ENCODE measurements at places on chromosomes 5 and 9. TPM values are rescaled to one million over a fixed set of nuclear protein-coding genes. Genes with fewer than 3 reads are reported as not detected.

DNA sequence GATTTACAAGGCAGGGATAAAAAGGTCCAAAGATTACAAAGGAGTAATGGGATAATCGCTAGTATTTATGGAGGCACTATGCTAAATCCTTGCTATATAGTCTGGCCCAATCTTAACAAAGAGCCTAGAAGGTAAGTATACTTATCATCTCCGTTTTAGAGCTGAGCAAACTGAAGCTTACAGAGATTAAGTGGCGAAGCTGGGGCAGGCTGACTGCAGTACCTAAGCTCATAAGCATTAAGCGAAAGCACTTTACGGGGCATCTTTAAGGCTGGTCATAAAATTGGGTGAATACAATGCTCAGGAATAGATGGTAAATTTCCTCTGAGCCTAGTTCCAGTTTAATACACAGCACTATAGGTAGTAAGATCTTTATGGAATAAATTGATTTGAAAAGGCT is 30.0 kb upstream of the ZNF366 start:
- no peaks in the 10 kb centered on the region for H3K36me3 ChIP-seq
- H3K27me3 ChIP-seq, result no peaks in the 10 kb centered on the region
- H3K4me3 ChIP-seq, result no peak overlapping the region
- DNase-seq, result no peak

- no peaks in the 10 kb centered on the region for H3K4me1 ChIP-seq
- no peak overlapping the region for H3K27ac ChIP-seq
- no peak for DNase-seq
- H3K4me3 ChIP-seq, result no peak overlapping the region
- no peaks in the 10 kb centered on the region for H3K36me3 ChIP-seq
Observed at GRCh38 chr5:40291338-40291737, 388.4 kb upstream of the PTGER4 start.

DNA sequence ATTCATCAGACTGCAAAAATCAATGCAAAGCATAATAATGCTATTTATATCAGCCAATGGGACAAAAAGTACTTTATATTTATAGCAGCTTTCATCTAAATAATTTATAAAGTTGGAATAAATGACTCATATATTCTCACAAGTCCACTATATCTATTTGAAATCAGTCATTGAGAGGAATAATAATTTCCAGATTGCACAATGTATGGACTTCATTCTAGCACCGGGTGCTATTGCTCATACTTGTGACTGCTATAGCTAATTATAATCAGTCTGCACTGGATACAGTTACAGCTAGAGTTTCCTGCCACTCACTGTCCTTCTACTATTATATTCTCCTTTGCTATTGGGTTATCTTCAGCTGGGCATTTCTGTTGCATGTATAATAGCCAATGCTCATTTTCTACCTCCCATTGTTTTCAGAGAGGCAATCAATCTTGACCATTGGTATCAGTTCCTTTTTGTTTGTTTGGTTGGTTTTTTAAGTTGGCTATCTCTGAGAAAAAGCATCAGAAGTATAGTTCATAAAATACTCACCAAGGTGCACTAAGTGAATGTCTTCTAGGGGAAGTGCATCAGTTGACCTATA is 1.9 kb downstream of the CDH18 start:
- no peaks in the 10 kb centered on the region for H3K36me3 ChIP-seq
- DNase-seq, result no peak
- no peaks in the 10 kb centered on the region for H3K4me1 ChIP-seq
- H3K4me3 ChIP-seq, result no peak overlapping the region

WNT8A gene
- not detected for total RNA-seq

- H3K4me1 ChIP-seq, result no peaks in the 10 kb centered on the region
- no peak for DNase-seq
- no peak overlapping the region for H3K27ac ChIP-seq
- H3K4me3 ChIP-seq, result no peak overlapping the region
- H3K36me3 ChIP-seq, result no peaks in the 10 kb centered on the region
Observed at GRCh38 chr9:113322671-113323070, 17.4 kb downstream of the WDR31 start.

DNA sequence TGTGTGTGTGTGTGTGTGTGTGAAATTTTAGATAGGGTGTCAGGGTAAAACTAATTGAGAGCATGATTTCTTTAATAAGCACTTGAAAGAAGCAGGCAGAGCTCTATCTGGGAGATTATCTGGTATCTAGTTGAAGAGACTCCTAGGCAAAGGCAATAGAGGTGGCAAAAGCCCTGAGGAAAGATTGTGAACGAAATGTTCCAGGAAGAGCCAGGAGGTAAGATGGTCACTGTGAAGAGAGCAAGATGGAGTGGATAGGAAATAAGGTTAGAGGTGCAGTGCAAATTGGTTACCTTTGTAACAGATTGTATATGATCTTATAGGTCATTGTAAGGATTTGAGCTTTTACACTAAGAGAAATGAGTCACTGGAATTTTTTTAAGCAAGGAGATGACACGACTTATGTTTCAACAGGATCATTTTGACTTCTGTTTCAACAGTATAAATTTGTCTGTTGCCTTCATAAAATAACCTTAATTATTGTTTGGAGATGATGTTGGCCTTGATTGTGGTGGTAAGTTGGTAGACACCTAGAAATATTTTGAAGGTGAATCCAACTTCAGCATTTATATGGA is 239.6 kb downstream of the PARP8 start:
- no peak overlapping the region for H3K27ac ChIP-seq
- H3K27me3 ChIP-seq, result no peaks in the 10 kb centered on the region
- H3K36me3 ChIP-seq, result no peaks in the 10 kb centered on the region
- no peak for DNase-seq
- H3K4me1 ChIP-seq, result no peaks in the 10 kb centered on the region

- no peak overlapping the region for H3K27ac ChIP-seq
- no peaks in the 10 kb centered on the region for H3K4me1 ChIP-seq
- no peak for DNase-seq
- H3K27me3 ChIP-seq, result no peaks in the 10 kb centered on the region
- H3K4me3 ChIP-seq, result no peak overlapping the region
- no peaks in the 10 kb centered on the region for H3K36me3 ChIP-seq
Observed at GRCh38 chr9:136058084-136058483, 37.0 kb downstream of the NACC2 start.

DNA sequence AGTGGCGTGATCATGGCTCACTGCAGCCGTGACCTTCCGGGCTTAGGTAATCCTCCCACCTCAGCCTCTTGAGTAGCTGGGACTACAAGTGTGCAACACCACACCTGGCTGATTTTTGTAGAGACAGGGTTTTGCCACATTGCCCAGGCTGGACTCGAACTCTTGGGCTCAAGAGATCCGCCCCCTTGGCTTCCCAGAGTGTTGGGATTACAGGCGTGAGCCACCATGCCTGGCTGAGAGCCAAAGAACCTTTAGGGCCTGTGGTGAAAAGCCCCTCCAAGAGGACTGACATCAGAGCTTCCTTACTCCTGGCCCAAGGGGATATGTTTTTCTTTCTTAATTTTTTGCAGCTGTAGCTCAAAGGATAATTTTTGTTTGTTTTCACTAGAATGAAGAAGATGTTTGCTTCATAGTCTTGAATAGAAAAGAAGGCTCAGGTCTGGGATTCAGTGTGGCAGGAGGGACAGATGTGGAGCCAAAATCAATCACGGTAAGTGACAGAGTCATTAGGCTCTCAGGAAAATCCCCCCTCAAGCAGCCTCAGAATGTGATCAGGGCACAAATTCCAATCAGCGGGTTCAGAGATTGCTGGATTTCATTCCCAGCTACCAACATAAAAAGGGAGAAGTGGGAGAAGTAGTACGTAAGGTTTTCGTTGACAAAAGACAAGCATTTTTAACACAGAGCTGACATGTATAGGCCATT is 77.1 kb downstream of the GOLPH3 start:
- no peaks in the 10 kb centered on the region for H3K4me1 ChIP-seq
- no peak for DNase-seq
- no peaks in the 10 kb centered on the region for H3K27me3 ChIP-seq
- no peak overlapping the region for H3K4me3 ChIP-seq
- no peak overlapping the region for H3K27ac ChIP-seq

NMUR2 gene
- not detected for total RNA-seq

DNA sequence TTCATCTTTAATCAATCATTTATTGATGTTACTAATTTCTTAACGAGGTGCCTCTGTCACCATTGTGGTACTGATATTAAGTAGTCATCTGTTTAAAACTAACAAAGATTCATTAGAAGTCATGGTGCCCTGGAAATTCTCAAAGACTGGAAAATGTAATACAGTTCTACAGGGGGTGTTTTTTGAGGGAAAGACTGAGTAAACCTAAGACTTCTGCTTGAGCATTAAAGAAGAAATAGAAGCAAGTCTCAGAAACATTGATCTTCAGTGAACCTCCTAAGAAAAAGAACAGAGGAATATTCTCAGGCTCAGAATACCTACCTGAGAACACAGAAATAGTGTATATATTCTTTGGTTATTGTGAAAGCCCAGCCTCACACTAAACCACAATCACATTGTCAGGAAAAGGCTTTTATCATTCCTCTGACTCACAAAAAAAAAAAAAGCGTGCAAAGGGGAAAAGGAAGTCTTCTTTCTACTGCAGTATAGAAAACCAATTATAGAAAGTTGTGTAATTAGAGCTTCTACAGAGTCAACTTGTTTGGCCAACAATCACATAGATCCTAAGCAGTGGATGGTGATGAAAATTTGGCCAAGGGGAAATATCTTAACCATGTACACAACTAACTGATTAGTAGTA is 60.8 kb downstream of the HINT1 start:
- no peak overlapping the region for H3K27ac ChIP-seq
- DNase-seq, result no peak
- no peaks in the 10 kb centered on the region for H3K36me3 ChIP-seq
- 0 out of 2 replicates have a peak, but pooled peaks cover 2% of the 10 kb centered on the region for H3K27me3 ChIP-seq
- H3K4me1 ChIP-seq, result no peaks in the 10 kb centered on the region

GRCh38 chr5:69167493-69167855 is 524 bp downstream of the CCNB1 start:
- no peaks in the 10 kb centered on the region for H3K27me3 ChIP-seq
- no peaks in the 10 kb centered on the region for H3K4me1 ChIP-seq

OLFM1 gene
- total RNA-seq, result 0.21 TPM

- H3K4me1 ChIP-seq, result peaks cover 18% of the 10 kb centered on the region
- no peak overlapping the region for H3K27ac ChIP-seq
- no peaks in the 10 kb centered on the region for H3K36me3 ChIP-seq
- no peaks in the 10 kb centered on the region for H3K27me3 ChIP-seq
Observed at GRCh38 chr9:107173422-107174180, 109.5 kb upstream of the RAD23B start.

BHMT gene
- 0.44 TPM for total RNA-seq

- H3K36me3 ChIP-seq, result no peaks in the 10 kb centered on the region
- no peak overlapping the region for H3K4me3 ChIP-seq
- no peak overlapping the region for H3K27ac ChIP-seq
- no peaks in the 10 kb centered on the region for H3K27me3 ChIP-seq
Observed at GRCh38 chr9:74361508-74361907, 135.6 kb upstream of the RORB start.

DNA sequence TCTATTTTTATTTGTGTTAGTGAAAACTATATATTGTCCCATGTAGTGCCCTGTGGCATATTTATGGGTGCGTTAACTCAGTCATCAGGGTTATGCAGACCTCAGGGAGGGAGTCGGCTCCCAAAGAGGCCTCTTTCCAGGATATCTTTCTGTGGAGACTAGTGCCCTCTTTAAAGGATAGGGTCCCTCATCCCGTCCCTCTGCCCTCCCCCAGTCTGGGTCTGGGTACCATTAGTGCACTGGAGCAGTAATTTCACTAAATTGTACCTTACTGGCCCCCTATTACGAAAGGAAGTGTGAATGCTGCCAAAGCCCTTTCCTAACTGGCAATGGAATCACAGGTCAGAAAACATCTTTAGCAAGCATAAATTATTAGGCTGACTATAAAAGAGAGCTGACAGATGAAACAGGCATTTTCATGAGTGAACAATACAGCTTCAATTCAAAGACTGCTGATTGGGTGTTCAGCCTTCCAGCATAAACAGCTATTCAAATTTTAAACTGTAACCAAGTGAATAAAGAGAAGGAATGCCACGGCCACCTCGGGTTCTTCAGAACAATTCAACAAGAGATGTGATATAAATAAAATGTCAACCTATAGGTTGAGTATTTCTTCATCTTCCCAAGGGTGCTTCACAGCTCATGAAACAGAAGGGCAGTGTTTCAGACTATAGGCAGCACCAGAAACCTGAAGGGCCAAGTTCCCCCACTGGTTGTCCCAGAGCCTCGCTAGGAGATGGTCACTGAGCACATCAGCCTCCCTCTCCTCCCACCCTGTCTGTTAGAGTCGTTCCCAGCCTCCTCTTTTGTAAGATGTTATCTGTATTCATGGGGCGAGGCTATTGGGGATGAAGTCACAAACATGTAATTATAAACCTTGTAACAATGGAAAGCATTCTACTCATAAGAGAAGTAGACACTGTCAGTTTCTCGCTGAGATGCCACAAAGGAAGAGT is 318.7 kb downstream of the TMEM161B start:
- no peak overlapping the region for H3K27ac ChIP-seq
- H3K4me3 ChIP-seq, result no peak overlapping the region
- no peak for DNase-seq

PCDHGA4 gene
- not detected for total RNA-seq

- no peak overlapping the region for H3K4me3 ChIP-seq
- H3K36me3 ChIP-seq, result no peaks in the 10 kb centered on the region
- no peak for DNase-seq
- no peaks in the 10 kb centered on the region for H3K4me1 ChIP-seq
Observed at GRCh38 chr9:123034881-123035510, 1.5 kb downstream of the GPR21 start.

DNA sequence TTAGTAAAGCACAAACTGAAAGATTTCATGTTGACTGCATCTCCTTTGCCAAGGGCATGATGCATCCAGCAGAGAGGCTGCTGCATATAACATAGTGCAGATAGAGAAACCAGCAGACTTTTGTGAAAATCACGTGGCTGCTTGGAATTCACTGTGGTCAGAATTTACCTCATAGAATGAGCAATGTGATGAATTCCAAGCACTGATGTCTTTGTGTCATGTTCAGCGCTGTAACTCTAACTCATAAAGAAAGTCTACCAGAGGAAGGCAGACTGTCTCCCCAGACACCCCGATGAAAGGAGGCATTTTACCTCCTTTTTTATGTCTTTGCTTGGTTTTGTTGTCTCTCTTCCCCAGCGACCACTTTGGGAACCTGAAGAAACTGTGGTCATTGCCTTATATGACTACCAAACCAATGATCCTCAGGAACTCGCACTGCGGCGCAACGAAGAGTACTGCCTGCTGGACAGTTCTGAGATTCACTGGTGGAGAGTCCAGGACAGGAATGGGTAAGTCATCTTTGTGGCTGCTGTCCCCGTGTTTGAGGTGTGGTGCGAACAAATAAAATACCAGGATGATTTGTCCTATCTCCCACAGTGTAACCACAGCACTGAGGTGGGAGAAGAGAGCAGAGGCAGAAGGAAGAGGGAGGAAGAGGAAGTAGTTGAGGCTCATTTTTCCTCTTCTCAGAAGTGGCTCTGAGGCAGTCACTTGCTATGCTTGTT is 42.0 kb downstream of the ITK start:
- no peaks in the 10 kb centered on the region for H3K27me3 ChIP-seq
- DNase-seq, result no peak
- H3K27ac ChIP-seq, result no peak overlapping the region
- H3K36me3 ChIP-seq, result no peaks in the 10 kb centered on the region
- H3K4me3 ChIP-seq, result no peak overlapping the region

LAMC3 gene
- total RNA-seq, result 0.08 TPM

NPDC1 gene
- 1.5 TPM for total RNA-seq

AP3S1 gene
- 45.6 TPM for total RNA-seq

GRCh38 chr9:120110520-120110919 is 469.4 kb downstream of the CDK5RAP2 start:
- no peak overlapping the region for H3K4me3 ChIP-seq
- H3K27ac ChIP-seq, result no peak overlapping the region
- H3K27me3 ChIP-seq, result no peaks in the 10 kb centered on the region
- no peak for DNase-seq
- H3K36me3 ChIP-seq, result no peaks in the 10 kb centered on the region

GRCh38 chr9:98886691-98887229 is 56.9 kb upstream of the COL15A1 start:
- H3K4me1 ChIP-seq, result no peaks in the 10 kb centered on the region
- H3K4me3 ChIP-seq, result no peak overlapping the region
- no peak overlapping the region for H3K27ac ChIP-seq
- H3K27me3 ChIP-seq, result peaks cover 1% of the 10 kb centered on the region
- DNase-seq, result no peak

All from GM12878 (cell line).